ENCODE measurements at places on chromosomes 2 and 18.

- no peak for DNase-seq
Observed at GRCh38 chr2:128557831-128558241, 239.2 kb upstream of the HS6ST1 start.

GRCh38 chr2:64405581-64406406 lies 48.2 kb upstream of the LGALSL start:
- DNase-seq: no peak

- no peak for DNase-seq
Observed at GRCh38 chr2:15189216-15189615, 371.9 kb downstream of the NBAS start.

- DNase-seq: no peak
Observed at GRCh38 chr2:69914950-69915945, at the start of gene MXD1. TSS of gene MXD1 (plus strand) at chr2:69915109. CDS start at chr2:69915331, 222 bp downstream.

All from esophagus squamous epithelium (tissue), 5 donors.